ENCODE measurements at places on chromosomes 3 and 15.
A peak's percentile ranks its signal among the peaks of the same experiment; 100 is the strongest.

DNA sequence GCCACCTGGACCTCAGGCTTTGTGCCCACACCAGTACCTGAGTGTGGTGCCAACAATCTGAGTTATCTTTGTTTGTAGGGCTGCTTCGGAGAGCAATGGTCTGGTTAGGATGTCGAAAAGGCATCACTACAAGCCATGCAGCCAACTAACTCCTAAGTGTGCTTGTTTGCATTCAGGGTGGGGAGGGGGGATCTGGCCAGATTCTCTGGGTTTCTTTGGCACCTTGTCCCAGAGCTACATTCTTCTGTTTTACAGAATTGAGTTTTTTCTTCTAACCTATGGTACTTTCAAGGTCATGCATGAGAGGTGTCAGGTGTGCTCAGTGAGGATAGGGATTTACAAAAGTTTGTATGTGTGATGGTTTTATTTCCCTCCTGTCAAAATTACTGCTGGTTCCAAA lies 391.4 kb upstream of the RARB start:
- DNase-seq = no peak

DNA sequence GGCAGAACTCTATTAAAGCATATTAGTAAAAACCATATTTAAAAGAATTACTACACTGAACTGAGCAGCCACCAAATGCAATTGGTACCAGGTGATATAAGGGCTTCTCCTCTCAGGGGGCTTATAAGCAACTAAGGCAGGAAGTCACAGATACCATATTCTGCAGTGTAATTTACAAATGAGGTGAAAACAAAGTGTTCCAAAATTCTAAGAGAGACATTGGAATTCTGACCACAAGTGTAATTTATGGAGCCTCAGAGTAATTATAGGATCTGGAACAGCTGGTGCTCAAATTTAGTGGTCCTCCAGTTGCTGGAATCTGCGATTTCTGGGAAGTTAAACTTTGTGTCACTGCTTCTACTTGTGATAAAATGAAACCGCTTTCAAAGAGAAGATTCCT lies 3.1 kb upstream of the NR1I2 start:
- no peak for DNase-seq

GRCh38 chr3:67561667-67562394 lies 92.6 kb downstream of the SUCLG2 start:
- no peak for DNase-seq

DNA sequence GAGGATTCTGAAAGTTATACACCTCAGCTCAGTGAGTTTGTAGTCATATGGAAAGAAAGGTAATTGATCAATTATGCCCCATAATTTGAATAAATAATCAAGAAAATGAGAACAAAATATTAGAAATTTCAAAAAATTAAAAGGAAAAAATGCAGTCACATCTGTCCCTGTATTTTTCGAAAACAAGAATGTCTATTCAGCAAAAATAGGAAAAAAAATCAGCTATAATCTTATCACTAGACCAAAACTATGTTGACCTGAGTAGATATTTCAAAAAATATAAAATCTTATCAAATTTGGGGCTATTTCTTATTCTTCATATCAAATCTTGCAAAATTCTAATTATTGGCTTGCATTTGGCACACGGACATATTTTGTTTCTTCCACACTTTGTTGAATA lies 501.2 kb upstream of the CNTN3 start:
- no peak for DNase-seq

DNA sequence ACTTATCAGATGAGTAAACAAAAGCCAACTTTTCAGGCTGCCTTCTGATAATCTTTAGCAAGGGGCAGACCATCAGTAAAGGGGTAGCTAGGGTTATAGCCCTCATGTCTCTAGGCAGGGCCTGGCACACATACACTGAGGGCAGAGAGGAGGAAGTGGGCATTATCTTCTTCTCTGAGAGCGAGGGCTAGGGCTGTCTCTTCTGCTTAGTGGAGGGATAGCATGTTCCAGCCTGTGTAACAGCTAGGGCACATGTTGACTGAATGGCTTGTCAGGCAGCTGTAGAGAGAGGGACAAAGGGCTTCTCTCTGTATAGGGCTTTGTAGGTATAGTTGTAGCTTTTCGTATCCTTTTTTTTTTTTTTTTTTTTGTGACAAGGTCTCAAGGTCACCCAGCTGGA lies 17.8 kb downstream of the CRTC3 start:
- DNase-seq = no peak

DNA sequence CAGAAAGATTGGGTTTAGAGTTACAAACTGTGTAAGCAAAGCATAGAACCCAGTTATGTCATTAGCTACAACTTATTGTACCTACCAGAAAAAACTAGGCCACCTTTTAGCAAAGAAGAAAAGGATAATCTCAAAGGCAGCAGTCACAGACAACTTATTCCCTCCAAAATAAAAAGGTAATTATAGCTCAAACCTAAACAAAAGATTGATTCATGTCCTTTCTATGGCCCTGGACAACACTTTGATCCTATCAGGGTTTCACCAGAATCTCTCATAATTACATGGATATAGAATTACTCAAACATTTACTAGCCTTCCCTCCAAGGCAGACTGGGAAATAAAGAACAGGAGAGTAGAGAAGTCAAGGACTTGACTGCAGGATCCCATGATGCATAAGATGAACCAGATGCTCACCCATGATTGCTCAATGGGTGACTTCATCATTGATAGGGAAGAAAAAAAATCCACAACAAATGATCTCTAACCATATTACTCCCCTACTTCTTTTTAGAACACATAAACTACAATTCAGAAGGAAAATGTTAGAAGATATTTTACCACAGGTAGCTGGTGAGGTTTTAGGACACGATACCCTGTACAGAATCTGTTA lies 17.4 kb downstream of the DET1 start:
- DNase-seq = no peak

DNA sequence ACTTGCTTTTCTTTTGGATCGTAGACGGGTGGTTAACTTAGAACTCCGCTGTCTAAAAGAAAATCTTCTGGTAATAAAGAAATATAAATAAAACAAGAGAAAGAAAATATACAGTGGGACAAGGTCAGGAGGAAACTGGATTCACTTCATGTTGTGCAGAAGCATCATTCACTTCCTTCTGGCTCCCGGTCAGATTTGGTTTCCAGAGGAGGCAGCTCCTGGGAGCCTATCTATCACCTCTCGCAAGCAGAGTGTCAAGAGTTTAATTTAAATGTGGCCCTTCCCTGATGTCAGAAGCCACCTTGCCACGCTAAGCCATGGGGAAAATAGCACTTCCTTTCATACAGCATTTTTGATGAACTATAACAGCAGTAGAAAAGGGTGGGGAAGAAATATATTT lies 139.1 kb downstream of the NSMCE3 start:
- DNase-seq = no peak

- peak; percentile 91 for DNase-seq
These were observed 482.5 kb upstream of the TBL1XR1 start for GRCh38 chr3:177679568-177680471.

DNA sequence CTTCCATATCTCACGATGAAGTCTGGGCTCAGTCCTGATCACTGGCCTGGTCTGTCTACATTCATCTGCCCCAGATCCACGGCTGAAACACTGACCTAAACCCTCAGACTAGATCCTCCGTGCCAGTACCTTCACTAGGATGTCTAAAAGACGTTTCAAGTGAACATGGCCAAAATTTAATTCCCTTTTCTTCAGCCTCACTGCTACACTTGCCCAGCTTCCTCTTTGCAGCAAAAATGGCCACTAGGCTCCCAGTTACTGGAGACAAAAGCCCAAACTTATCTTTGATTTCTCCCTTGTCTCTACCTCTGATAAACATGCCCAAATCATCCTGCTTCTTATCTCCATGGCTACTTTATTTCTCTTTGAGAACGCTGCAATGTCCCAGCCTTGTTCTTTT lies 1.7 kb downstream of the RASSF1 start:
- no peak for DNase-seq

DNA sequence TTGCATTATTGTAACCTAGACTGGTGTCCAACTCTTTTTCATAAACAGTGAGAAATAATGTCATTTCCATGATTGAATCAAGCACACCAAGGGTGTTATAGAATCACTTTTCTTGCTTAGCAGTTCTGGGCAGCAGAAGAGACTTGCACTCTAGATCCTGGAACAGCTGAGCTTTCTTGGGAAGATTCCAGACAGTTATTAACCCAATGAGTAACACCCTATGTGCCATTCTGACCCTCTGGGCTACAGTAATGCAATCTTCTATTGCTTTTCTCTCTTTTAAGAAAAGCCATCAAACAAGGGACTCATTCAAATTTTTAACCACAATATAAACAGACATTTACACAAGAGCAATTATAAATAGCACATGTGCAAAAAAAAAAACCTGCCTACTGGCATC lies 39.3 kb upstream of the USP3 start:
- DNase-seq = no peak

GRCh38 chr3:50268703-50269451 lies at the start of gene SEMA3B:
Gene SEMA3B (plus strand): TSS chr3:50269147. CDS start chr3:50269241, 94 bp downstream.
- DNase-seq = no peak

GRCh38 chr3:59191651-59192050 lies 141.8 kb upstream of the CFAP20DC start:
- no peak for DNase-seq

Measured in common myeloid progenitor, CD34-positive (primary cell).